H9 (cell line): ENCODE measurements at places on chromosomes 7 and 10. TPM values are rescaled to one million over a fixed set of nuclear protein-coding genes. Genes with fewer than 3 reads are reported as not detected.

The INPP5A gene
- 17.7 and 19.1 TPM in 2 replicates for total RNA-seq

The GIMAP1 gene
- total RNA-seq: not detected in 2 replicates

The VAX1 gene
- total RNA-seq: not detected in 2 replicates

The NUTM2D gene
- total RNA-seq: 2.3 and 3.5 TPM in 2 replicates

The HOXA6 gene
- total RNA-seq: not detected in 2 replicates

- peak overlapping the region; percentile 79 for H3K4me3 ChIP-seq
- H3K27ac ChIP-seq: peak overlapping the region; percentile 63
- no peaks in the 10 kb centered on the region for H3K27me3 ChIP-seq
- DNase-seq: peak; percentile 88
- peaks cover 27% of the 10 kb centered on the region for H3K36me3 ChIP-seq
Observed at GRCh38 chr7:48088559-48089045, 463 bp upstream of the UPP1 start.

- peaks cover 2% of the 10 kb centered on the region; the same call in 1 of the 2 replicates for H3K4me1 ChIP-seq
- DNase-seq: no peak
- no peaks in the 10 kb centered on the region for H3K27me3 ChIP-seq
- no peak overlapping the region for H3K27ac ChIP-seq
- peaks cover 7% of the 10 kb centered on the region; the same call in 1 of the 2 replicates for H3K36me3 ChIP-seq
- H3K4me3 ChIP-seq: no peak overlapping the region
Observed at GRCh38 chr10:113111900-113112853, 162.1 kb downstream of the TCF7L2 start.

DNA sequence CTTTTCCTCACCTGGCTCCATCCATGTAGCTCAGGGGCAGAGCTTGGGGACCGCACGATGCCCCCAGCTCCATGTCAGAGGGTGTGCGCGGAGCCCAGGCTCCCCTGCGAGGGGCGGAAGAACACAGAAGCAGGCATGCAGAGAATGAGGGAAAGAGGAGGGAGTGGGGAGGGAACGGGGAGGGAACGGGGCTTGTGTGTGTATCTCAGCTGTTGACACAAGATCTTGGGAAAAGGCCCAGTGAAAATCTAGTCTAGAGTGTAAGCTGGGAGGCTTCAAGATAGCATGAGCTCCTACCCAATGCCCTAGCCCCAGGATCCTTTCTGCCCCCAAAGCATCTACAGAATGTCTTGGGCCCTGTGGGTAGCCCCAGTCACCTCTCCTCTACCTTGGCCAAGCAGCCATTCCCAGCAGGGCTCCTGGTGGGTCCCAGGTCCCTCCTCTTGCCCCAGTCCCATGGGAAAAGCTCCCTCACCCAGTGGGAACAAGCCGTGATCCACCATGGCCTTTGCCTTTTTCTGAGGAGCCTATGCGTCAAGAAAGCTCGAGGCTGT is 25.1 kb upstream of the NDST2 start:
- no peak overlapping the region for H3K4me3 ChIP-seq
- H3K27me3 ChIP-seq: no peaks in the 10 kb centered on the region
- peaks cover 24% of the 10 kb centered on the region for H3K36me3 ChIP-seq
- no peak for DNase-seq
- no peaks in the 10 kb centered on the region for H3K4me1 ChIP-seq

DNA sequence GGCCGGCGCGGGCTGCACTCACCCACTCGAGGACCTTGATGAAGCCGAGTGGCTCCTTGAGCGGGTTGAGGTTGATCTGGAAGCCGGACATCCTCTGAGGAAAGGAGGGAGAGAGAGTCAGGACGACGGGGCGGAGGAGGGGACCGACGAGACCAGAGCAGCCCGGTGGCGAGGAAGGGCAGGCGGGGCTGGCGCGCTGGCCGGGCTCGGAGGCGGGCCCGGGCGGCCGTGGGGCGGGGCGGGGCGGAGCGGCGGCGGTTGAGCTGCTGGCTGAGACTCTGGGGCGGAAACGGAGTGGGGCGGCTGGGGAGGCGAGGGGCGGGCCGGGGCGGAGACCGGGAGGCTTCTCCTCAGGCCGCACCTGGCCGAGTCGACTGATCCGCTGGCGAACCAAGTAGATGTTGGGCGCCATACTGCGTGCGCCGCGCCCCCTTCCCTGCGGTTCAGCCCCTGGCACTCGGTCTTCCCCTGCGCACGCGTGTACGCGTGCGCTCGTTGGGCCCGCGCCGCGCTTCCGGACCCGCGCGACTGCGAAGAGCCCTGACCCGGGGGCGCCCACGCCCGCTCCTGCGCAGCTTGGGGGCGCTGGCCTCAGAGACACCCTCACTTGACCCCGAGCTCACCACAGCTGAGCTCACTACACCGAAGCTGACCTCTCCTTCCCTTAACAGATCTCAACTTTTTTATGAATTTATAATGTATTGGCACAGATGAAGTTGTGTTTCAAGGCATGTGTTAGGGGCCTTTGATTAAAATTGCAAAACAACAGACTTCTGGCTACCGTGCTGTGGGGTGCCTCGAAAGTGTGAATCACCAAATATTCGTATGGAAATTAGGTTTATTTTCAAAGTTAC is at the start of gene SYPL1:
Gene SYPL1 (minus strand): TSS at position 195 of the 854 bp plus-strand sequence. CDS start 104 bp downstream, at position 91.
- no peaks in the 10 kb centered on the region for H3K27me3 ChIP-seq
- peak; percentile 96 for DNase-seq
- no peaks in the 10 kb centered on the region for H3K36me3 ChIP-seq

DNA sequence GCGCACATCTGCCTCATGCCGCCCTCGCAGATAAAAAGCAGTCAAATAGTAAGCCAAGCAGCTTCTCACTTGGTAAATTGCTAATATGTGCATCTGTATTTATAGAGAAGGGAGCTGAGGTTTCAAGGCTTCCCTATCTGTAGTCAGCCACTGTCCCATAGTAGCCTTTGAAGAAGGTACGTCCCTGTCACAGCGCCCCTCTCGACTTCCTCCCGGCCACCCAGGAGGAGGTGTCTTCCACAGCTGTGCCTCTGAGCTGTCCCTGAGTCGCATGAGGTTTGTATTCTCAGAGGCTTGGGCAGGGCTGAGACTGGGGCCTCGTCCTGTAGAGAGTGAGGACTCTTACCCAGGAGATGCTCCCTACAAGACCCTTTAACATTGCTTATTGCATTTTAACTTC is 49.0 kb downstream of the SPOCK2 start:
- H3K4me1 ChIP-seq: 0 out of 2 replicates have a peak, but pooled peaks cover 2% of the 10 kb centered on the region
- H3K36me3 ChIP-seq: no peaks in the 10 kb centered on the region
- H3K27me3 ChIP-seq: no peaks in the 10 kb centered on the region

DNA sequence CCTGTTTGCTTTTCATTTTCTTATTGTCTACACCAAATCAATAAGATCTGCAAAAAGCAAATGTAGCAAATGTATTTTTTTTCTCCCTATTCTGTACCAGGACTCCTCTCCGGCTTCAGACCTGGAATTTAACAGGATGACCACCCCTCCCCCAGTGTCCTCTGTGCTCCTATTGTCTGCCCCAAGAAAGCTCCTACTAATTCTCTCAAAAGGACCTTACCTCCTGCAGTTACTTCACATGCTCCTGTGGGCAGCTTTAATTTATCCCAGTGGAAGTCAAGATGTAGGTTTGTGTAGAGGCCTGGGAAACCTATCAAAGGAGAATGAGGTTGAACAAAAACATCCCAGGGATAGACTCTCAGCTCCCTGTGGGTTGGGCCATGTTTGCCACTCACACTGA is 31.3 kb downstream of the PLXNA4 start:
- DNase-seq: no peak
- H3K4me1 ChIP-seq: peaks cover 7% of the 10 kb centered on the region; the same call in 1 of the 2 replicates
- H3K4me3 ChIP-seq: 0 out of 3 replicates have a peak overlapping the region, but pooled peaks have one; percentile 13
- H3K27me3 ChIP-seq: no peaks in the 10 kb centered on the region
- H3K36me3 ChIP-seq: no peaks in the 10 kb centered on the region

GRCh38 chr10:133069033-133069525 is 18.6 kb upstream of the ADGRA1 start:
- H3K27me3 ChIP-seq: no peaks in the 10 kb centered on the region
- no peak for DNase-seq
- H3K36me3 ChIP-seq: no peaks in the 10 kb centered on the region
- no peaks in the 10 kb centered on the region for H3K4me1 ChIP-seq

DNA sequence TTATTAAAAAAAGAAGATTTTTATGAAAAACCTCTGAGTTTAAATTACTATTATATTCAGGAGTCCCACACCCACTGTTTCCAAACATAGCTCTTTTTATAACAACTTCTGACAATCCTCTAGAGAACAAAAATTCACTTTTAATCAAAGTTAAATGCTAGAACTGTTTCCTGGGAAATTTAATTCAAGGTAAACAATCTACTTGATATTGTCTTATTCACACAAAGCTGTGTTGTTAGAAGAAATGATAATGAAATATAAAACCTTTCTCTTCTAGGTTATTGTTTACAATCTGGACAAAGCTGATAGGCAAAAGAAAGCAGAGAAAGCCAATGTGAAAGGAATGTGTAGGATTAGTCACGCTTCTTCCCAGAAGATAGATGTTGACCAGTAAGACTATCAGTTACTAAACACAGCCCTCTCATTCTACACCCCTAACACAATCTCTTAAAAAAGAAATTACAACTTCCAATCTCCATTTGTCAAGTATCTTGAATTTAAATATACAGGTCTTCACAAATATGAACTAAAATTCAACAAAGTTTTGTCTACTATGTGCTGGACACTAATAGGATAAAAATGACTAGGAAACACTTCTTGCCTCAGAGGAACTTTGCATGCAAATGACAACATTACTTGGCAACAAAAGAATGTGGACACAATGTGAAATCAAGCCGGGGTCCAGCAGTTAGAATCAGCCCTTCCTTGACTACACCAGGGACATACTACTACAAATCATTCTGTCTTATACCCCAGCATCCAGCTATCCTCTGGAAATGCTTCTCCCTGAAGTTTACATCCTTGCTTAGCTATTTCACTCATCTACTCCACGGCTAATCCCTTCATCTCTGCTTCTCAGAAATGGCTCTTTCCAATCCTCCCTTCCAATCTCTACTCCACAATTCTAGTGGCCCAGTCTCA is 123.7 kb downstream of the IMMP2L start:
- no peaks in the 10 kb centered on the region for H3K27me3 ChIP-seq
- DNase-seq: no peak
- no peaks in the 10 kb centered on the region; the same call in 2 of the 3 replicates for H3K36me3 ChIP-seq
- H3K4me1 ChIP-seq: no peaks in the 10 kb centered on the region
- H3K4me3 ChIP-seq: no peak overlapping the region

DNA sequence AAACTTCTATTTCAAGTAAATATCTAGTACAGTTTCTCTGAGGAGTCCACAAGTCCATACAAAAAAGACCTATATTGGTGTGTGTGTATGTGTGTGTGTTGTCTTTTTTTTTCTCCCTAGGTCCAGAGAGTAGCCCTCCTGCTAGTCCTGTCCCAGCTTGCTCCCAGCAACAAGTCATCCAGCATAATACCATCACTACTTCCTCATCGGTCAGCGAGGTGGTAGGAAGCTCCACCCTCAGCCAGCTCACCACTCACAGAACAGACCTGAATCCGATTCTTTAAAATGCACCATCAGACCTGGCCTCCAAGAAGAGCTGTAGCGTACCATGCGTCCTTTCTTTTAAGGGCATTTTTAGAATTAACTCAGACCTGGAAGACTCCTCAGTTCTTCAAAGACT is 139.1 kb downstream of the TRIL start:
- H3K27ac ChIP-seq: no peak overlapping the region
- H3K27me3 ChIP-seq: no peaks in the 10 kb centered on the region
- H3K4me1 ChIP-seq: no peaks in the 10 kb centered on the region
- no peaks in the 10 kb centered on the region for H3K36me3 ChIP-seq

GRCh38 chr10:92125144-92125543 is 165.7 kb downstream of the CPEB3 start:
- H3K36me3 ChIP-seq: no peaks in the 10 kb centered on the region
- H3K27me3 ChIP-seq: no peaks in the 10 kb centered on the region
- no peaks in the 10 kb centered on the region for H3K4me1 ChIP-seq
- DNase-seq: no peak

DNA sequence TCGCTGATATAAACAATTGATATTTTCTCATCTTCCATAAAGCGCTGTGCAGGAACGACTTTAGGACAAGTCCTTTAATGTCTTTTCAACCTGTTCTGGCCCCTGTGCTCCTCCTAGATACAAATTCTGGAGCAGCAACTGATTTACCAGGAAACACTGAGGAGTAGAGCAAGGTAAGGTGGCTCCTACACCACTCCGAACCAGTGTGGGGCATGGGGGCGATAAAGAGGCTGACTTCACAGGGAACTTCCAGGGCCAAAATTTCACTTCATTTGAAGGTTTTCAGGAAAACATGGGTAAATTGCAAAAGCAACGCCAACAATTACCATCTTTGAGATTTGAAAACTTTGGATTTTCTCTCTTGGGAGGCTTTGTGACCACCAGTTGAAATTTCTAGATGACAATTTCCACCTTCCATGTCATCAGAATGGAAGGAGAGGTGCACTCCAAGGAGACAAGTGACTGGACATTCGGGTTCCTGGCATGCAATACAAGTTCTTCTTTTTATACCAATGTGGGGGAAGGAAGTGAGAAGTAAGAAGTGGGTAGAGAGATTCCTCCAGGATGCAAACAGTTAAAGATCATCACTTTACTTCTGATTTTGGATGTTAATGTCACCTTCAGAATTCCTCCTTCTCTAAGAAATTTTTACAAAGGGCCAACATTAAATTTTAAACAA is 118.5 kb downstream of the FAM107B start:
- no peak for DNase-seq
- no peak overlapping the region for H3K27ac ChIP-seq
- no peak overlapping the region for H3K4me3 ChIP-seq

DNA sequence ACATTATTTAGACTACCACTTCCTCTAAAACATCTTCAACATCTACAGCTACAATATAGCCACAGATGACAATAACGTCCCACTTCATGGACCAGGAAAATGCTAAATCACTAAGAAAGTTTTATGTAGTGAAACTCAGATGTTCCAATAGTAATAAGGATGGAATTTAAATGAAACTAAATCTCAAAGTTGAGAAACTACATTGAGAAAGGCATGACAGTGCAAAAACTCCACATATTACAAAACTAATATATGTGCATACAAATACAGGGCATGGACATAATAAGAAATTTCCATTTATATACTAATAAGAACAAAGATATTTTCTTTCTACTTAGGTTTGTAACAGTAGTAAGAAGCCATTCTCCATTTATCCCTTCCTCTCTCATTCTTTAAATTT is 31.1 kb downstream of the POT1 start:
- H3K27me3 ChIP-seq: no peaks in the 10 kb centered on the region
- no peak overlapping the region for H3K27ac ChIP-seq
- no peak for DNase-seq
- H3K4me1 ChIP-seq: no peaks in the 10 kb centered on the region
- H3K4me3 ChIP-seq: no peak overlapping the region
- H3K36me3 ChIP-seq: peaks cover 24% of the 10 kb centered on the region

DNA sequence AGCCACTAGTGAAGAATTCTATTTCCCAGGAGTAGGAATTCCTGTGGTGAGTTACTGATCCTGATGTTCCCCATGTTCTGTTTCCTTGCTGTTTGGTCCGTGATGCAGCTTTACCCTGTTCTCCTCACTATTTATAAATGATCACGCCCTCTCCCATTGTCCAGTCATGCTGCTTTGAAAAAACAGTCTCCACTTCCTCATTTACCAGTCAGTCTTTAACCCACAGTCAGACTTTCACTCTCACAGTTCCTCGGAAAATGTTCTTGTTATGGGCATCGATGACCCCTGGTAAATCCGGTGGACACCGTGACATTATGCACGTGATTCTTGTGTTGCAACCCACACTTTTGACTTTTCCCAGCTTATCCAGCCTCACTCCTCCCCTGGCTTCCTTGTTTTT is 14.4 kb downstream of the SCIN start:
- no peaks in the 10 kb centered on the region for H3K4me1 ChIP-seq
- no peak overlapping the region for H3K4me3 ChIP-seq
- no peak for DNase-seq
